ENCODE measurements at places on chromosomes 3 and 15.

DNA sequence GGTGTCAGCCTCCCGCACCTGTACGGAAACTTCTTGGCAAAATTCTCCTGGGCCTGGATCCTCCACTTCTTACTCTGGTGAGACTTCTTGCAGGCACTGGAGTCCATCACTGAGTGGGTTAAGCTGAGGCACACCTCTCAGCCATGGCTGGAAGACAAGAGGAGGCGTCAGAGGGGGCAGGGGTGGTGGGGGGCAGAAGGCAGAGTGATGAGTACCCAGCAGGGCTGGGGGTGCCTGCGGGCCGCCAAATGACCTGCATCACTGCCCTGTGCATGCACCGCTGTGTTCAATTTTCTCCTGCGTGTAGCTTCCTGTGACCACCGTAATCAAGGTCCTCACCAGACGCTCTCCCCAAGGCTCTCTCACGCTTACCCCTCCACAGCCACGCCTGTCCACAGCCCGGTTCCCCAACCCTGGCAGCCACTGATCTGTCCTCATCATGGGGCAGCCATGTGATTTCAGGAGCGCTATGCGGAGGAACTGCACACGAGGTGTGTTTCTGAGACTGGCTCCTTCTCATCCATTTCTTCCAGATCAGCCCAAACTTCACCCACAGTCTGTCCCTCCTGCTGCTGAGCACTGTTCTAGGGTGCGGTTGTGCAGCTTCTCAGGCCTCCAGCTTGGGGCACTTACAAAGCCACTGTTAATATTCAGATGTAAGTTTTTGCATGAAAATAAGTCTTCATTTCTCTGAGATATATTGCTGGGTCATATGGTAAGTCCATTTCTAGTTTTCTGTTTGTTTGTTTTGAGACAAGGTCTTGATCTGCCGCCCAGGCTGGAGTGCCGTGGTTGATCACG lies 5.2 kb downstream of the C3orf22 start:
- DNase-seq = no peak

- no peak for DNase-seq
These were observed 26.7 kb downstream of the TJP1 start for GRCh38 chr15:29795610-29796009.

- no peak for DNase-seq
These were observed 311.0 kb downstream of the MCTP2 start for GRCh38 chr15:94542391-94542790.

- DNase-seq = no peak
These were observed 289.7 kb upstream of the TPM1 start for GRCh38 chr15:62752657-62753517.

DNA sequence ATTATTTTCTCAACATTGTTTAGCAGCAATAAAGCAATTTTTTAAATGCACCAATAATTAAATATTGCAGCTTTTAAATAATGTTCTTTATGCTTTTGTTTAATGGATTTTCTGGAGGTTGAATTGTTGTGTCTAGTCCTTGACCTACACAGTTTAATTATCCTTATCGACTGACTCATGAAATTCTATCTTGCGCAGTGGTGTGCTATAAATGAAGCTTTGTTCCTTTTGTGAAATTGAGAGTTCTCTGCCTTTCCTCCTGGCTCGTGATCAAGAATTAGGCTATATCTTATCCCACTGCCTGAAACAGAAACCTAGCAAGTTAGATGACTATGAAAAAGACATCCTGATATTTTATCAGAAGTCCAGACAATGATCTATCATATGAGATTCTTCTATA lies 37.0 kb upstream of the PIK3R4 start:
- DNase-seq = no peak

DNA sequence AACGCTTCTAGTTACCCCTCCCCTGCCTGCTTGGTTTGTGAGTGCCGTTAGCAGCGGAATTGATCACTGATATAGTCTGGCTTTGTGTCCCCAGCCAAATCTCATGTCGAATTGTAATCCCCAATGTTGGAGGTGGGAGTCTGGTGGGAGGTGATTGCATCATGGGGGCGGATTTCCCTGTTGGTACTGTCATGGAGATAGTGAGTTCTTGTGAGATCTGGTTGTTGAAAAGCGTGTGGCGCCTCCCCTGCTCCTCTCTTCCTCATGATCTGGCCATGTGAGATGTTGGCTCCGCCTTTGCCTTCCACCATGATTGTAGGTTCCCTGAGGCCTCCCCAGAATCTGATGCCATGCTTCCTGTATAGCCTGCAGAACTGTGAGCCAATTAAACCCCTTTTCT lies 47.3 kb upstream of the PGPEP1L start:
- DNase-seq = no peak

GRCh38 chr3:14235003-14235911 lies 56.6 kb downstream of the LSM3 start:
- DNase-seq = no peak

DNA sequence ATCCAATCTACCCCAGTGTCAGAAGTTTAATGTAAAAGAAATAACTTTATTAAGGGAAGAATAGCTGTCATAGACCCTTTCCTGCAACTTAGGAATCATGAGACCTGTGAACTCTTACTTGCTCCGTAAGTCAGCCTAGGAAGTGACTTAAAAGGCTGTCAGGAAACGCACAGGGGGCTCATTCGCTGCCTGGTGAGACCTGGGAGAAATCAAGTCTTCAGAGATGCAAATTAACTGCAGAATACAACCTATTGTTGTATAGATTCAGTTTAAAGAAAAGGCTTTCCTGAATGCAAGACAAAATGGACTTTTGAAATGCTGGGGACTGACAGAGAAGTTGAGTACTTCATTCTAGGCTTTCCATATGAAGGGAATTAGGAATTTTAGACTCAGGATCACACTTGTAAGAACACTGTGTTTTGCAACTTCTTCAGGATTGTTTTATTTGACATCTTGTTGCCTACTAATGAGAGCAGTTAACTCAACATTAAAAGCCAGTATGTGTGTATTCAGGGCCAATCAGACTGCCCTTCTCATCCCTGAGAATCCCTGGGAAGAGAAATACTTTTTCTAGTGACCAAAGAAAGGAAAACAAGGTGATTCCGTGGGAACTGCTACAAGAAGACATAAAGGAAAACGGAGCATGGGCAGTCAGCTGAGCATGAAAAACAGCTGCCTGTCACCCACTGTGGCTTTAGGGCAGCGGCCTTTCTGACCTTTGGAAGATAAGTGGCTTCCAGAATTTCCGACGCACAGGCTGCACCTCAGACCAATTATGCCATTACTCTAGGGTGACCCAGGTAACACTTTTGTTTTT lies 18.5 kb upstream of the DPPA4 start:
- DNase-seq = no peak

DNA sequence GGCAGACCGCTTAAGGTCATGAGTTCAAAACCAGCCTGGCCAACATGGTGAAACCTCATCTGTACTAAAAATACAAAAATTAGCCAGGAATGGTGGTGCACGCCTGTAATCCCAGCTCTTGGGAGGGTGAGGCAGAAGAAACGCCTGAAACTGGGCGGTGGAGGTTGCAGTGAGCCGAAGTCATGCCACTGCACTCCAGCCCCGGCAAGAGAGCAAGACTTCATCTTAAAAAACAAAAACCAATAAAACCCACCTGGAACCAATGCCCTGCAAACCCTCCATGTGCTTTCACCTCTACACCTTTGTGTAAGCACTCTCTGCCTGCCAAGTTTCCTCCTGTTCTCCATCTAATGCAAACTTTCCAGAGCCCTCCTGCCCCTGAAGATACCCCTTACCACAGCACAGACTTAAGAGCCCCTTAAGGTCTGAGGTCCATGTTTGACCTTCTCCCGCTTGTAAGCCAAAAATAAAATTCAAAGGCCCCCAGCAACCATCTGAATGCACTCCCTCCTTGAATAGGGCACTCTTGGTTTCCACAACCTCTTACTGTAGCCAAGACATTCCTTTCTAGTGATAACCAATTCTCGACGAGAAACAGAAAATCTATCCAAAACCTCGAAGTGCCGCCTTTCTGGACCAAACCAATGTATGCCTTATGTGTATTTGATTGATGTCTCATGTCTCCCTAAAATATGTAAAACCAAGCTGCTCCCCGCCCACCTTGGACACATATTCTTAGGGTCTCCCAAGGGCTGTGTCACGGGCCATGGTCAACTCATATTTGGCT lies 3.0 kb downstream of the RPL32 start:
- no peak for DNase-seq

DNA sequence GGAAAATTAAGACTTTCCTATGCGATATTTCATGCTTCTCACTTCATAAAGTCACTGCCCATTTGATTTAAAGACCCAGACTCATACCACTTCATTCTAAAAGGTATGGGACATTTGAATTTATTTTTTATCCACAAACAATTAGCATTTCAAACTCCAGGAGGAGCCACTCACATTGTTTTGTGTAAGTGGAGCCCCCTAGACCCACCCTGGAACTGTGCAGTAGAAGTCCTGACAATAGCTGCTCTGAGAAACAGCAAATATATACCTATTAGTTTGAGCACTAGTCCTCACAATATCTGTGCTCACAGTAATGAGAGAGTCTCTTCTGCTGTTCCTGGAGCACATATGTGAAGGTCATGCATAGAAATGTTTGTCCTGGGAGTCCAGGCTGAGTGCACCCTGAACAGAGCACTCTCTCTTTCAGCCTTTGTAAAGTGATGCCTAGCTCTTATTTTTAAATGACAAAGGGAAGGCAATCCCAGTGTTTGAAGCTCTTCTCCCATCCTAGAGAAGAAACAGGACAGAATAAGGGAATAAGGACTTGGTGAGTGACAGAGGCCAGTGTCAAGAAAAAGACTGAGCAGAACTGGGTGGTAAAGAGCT lies 127.5 kb upstream of the STRIT1 start:
- no peak for DNase-seq

DNA sequence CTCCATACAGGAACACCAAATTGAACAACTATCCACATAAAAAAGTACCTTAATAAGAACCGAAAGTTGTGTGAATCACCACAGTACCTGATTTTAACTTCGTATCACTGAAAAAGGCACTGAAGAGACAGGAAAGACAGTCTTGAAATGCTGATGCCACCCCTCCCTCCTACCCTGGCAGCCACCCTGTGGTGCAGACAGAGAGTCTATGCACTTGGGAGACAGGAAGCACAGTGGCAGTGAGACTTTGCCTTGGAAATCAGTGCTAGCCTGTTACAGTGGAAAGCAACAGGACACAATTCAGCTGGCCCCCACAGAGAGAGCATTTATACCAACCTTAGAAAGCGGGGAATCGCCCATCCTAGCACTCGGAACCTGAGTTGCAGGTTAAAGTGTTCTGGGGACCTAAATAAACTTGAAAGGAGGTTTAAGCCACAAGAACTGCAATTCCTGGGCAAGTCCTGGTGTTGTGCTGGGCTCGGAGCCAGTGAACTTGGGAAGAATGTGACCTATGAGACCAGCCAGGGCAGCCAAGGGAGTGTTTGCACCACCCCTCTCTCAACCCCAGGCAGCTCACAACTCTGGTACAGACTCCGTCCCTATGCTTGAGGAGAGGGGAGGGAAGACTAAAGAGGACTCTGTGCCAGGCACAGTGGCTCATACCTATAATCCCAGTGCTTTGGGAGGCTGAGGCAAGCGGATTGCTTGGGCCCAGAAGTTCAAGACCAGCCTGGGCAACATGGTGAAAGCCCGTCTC lies 240.1 kb downstream of the ISL2 start:
- no peak for DNase-seq

DNA sequence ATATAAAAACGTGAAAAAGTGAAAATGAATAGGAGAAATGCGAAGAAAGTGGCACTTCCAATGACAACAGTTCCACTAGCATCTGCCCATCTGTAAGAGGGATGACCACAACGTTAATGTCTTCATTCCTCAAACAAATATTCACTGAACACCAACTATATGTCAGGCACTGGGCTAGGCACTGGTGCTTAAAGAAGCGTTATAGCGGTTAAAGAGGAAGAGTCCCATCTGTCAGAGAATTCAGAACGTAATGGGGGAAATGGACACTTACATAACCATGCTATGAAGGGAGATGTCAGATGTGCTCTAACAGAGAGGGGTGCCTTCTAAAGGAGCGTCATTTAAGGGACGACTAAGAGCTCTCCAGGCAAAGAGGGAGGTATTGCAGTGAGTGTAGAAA lies 8.2 kb downstream of the RUBCN start:
- DNase-seq = no peak

DNA sequence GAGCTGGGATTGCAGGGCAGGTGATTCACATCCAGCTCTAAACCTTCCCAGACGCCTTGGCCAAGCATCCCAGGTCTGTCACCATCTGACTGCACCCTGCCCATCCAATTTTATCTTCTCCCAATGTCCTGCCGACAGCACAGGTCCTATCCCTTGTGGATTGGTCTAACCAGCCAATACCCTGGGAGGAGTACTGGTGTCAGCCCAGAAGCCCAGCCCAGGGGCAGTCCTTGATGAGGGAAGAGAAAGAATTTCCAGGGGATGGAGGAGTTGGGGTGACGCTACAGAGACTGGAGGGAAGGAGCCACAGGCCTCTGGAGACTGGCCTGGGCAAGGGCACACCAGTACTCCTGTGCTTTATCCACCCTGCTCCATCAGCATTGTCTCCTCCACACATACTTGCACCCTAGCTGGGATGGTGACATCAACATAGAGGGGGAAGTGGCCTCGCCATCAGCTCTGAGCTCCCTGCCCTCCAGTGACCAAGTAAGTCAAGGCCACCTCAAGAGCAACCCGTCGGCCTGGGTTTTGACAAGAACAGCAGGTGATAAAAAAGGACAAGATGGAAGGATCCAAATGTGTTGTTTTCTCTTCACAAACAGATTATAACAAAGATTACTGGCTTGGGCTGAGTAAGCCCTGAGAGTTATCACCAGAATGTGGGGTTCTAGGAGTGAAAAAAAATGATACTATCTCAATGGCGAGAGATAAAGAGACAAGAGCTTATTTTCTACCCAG lies 114.6 kb downstream of the AQP9 start:
- DNase-seq = no peak

DNA sequence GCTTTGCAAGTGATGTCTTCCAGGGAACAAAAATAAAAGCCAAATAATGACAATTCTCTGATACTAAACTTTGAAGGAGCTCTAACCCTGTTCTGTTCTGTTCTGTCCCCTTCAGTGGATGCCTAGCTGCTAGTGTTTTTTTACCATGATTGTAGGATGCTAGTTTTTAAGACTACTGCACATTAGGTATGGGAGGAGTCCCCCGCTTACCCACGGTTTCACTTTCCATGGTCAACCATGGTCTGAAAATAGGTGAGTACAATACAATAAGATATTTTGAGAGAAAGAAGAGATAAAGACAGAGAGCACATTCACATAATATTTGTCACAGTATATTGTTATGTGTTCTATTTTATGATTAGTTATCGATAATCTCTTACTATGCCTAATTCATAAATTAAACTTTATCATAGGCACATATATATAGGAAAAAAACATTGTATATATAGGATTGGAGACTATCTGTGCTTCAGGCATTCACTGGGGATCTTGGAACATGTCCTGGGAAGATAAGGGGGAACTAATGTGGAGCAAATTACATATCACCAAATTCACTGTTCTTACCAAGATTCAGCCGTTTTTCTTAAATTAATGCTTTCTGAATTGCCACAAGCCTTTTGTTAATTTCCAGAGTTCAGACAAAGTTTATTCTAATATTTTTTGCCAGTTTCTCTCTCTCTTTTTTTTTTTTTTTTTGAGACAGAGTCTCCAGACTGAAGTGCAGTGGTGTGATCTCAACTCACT lies 32.8 kb upstream of the POMGNT2 start:
- DNase-seq = no peak
